ENCODE measurements at places on chromosomes 1 and 21. TPM values are rescaled to one million over a fixed set of nuclear protein-coding genes. Genes with fewer than 3 reads are reported as not detected.

DNA sequence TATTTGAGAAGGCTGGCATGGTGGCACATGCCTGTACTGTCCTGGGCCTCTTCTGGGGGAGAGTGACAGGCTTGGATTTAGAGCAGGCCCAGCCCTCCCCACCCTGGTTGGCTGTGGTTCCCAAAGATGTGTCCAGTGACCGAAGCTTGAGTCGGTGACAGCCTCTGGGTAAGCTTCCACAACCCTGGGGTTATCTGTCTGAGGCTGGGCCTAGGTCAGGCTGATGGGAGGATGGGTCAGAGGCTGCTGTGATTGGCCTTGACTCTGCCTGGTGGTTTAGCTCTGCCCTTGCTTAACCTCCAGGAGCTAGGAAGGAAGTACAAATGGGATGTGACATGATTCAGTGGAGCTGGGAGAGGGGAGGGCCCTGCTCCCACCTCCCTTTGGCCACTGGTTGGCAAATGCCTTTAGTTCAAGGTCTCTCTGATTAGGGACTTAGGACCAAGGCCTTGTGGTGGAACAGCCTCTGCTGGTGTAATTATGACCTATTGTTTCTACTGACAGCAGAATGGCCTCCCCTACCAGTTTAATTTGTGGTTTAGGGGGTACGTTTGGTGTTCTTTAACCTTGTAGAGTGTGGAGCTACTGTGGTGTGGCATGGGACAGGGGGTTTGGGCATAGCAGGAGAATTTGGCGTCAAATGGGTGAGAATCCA lies 16.6 kb downstream of the NUDC start:
- no peak for DNase-seq

DNA sequence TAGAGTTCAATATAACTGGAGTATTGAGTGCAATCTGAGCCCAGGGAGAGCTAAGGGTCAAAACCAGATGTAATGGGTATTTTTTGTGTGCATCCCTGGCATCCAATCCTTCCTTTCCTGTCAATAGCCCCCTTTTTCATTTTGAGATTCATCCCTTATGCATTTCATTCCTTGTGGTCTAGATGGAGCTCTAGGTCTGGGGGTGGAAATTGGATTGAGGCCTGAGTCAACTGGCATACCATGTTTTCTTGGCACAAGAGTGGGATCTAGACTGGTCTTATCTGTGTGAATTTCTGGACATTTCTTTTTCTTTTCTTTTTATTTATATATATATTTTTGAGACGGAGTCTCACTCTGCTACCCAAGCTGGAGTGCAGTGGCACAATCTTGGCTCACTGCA lies 67.3 kb upstream of the RAB3GAP2 start:
- no peak for DNase-seq

DNA sequence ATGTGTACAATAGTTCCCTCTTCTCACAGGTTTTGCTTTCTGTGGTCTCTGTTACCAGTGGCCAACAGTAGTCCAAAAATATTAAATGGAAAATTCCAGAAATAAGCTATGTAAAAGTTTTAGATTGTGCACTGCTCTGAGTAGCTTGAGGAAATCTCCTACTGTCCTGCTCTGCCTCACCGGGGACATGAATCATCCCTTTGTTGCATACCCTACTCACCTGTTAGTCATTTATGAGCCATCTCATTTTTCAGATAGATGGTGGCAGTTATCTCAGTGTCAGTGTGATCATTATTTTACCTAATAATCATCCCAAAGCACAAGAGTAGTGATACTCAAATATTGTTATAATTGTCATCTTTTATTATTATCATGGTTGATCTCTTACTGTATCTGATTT lies 688.1 kb downstream of the PLA2G4A start:
- no peak for DNase-seq

GRCh38 chr21:23578027-23578426 lies 2029.3 kb downstream of the MRPL39 start:
- no peak for DNase-seq

DNA sequence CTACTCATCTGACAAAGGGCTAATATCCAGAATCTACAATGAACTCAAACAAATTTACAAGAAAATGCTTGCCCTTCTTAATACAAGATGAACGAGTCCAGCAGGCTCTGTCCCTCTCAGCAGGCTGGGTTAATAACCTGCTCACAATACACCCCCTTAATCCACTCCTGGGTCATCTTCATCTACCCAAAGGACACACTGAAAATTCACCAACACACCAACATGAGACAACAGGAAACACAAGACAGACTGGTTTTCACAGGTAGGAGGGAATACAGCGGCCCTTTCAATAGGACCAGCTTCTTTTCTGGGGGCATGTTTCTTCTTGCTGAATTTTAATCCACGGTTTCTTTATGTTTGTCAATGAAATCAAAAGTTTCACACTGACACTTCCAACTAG lies 44.6 kb downstream of the SUSD4 start:
- DNase-seq, result no peak

GRCh38 chr1:81298266-81298665 lies 502.5 kb upstream of the ADGRL2 start:
- DNase-seq, result no peak

Gene HUNK
- 0.05 TPM for total RNA-seq

Gene PTPN14
- total RNA-seq, result 1.8 TPM

Gene SLAMF9
- not detected for total RNA-seq

Gene CDA
- total RNA-seq, result not detected

Gene OMA1
- 5.4 TPM for total RNA-seq

Gene TMCO4
- 13.2 TPM for total RNA-seq
